ENCODE measurements at places on chromosomes 12 and 14.
A peak's percentile ranks its signal among the peaks of the same experiment; 100 is the strongest.

GRCh38 chr14:76194327-76194726 lies 42.6 kb downstream of the GPATCH2L start:
- no peak for DNase-seq

GRCh38 chr14:103131580-103131979 lies 8.3 kb downstream of the TNFAIP2 start:
- DNase-seq: no peak

GRCh38 chr12:47188576-47189441 lies 109.0 kb upstream of the AMIGO2 start:
- no peak for DNase-seq

- DNase-seq: peak; percentile 88
These were observed 41.4 kb upstream of the MANSC4 start for GRCh38 chr12:27821259-27821973.

DNA sequence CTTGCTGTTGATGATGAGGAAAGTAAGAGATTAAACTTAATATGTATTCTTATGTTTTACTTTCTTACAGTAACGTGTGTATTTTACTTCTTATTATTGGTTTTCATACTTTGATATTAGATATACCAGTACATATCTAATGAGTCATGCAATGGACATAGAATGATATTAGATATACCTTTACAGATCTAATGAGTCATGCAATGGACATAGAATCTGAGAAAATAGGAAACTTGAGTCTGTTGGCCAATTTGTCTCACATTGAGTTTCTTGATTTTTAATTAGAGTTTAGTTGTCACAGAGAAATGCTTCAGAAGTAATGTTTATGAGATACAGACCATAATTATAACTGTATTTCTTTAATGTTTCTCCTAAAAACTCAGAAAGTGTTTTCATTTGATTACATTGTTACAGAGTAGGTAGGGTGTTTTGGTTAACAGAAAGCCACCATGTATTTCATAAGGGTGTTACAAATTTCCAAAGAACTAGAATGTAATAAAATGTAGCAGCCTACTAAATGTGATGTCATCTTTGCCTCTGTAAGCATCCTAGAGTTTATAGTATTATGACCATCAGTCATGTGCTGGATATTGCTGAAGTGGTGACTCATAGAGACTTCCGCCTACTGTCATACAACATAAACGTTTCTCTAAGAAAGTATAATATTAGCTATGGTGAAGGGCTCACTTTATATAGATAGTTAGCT lies 3.0 kb downstream of the GAS2L3 start:
- no peak for DNase-seq

GRCh38 chr14:38000340-38000739 lies 207.4 kb upstream of the SSTR1 start:
- no peak for DNase-seq

DNA sequence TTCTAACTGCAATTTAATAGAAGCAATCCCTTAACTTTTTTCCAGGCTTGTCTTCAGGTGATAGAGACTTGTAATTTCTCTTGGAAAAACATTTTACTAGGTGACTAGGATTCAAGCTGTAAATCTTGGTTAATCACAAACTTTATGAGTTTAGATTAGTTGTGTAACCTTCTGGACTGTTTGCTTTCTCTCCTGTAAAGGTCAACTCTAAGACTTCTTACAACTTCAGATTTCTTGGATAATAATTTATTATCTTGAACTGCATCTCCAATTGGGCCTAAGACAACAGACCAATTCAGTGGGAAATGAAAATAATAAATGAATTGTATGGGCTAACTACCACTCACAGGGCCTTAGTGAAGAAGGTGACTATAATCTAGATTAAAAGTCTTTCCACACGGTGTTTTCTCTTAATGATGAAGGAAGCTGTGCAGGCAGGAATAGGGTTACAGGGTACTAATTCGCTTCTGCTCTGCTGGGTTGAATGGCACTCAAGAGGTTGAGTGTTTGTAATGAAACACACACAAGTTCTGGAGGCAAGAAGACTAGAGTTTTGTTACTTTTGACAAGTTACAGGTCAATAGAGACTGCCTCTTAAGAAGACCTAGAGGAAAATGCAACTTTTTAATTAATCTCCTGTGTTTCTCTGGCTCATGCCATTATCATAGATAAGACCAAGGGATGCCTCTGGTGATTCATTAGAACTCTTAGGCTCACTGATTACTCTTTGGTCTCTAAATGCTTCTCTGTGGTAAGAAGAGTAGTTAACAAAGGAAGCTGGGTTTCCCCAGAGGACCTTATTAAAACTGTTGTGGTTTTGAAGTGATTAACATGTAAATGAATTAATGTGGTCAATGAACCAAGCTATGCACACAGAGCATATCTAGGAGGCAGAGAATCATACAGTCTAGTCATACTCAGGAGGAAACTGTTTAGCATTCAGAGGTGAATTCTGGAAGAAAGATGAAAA lies 30.0 kb upstream of the OR4E1 start:
- peak; percentile 44 for DNase-seq

DNA sequence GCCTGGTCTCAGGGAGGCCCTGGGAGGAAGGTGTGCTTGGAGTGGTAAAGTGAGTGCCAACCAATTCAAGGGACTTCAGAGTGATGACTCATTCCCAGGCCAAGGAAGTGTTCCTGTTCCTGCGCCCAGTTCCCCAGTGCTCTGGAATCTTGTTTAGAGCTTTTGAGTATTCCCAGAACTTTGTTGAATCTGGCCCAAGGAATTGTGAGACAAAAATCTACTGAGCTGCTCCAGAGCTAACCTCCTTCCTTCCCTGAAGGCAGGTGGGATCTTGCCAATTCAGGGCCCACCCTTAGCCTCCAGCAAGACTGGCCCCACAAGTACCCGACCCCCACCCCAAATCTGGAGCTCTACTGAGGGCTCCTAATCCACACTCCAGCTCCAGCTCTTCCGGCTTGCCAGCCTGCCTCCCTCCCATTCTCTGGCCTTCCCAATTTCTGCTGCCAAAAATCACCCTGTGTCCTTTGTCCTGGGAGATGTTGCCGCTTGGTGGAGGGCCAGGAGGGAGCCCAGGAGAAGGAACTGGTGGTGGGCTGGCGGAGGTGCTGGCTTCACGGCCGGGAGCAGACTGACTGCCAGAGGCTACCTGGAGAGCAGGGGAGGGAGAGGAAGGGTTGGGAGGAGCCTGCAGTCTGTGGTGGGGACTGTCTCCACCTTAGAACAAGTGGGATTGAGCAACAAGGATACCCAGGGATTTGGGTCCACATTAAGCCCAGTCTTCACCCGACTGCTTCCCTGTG lies 2.0 kb upstream of the ATN1 start:
- DNase-seq: peak; percentile 83

DNA sequence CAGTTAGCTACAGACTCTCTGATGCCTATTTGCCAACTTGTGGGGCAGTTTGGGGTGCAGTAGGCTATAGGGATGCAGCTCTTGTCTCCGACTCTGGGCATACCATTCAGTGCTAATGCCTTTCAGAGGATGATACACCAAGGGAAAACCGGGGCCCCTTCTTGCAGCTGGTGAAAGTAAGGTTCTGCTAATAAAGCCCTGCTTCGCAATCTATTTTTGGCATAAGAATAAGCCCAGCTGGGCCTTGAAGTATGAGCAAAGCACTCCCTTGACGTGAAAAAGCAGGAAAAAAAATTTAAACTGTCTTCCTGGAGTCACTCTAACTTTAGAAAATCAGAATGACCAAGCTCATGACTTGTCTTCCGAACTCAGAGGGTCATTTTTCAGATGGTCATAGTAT lies 124.1 kb upstream of the RBM19 start:
- no peak for DNase-seq

GRCh38 chr14:60204843-60205774 lies 39.9 kb upstream of the DHRS7 start:
- peak; percentile 41 for DNase-seq

DNA sequence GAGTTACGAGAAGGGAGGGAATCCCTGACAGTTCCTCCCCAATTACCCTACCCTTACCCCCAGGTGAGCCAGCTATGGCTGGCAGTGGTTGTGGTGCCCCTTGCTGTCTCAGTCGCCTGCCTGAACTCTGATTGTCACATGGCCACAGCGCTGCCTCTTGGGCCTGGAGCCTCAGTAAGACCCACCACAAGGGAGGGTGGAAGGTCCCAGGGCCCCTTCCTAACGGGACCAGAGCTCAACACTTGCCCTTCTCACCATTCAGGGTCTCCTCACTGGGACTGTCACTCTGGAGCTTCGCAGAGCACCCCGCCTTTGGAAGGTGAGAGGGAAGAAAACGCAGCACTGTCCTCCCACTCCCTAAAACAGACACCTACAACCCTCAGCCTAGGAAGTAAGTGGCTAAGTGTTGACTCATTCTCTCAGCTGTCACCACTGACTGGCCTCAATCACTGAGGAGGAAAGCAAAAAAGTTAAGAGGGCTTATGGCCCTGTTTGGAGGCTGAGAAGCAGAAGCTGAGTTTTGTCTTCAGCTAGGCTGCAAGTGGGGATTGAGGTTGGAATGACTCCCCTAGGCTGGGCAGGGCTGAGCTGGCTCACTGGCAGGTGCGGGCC lies 1.0 kb downstream of the TMEM253 start:
- DNase-seq: no peak

DNA sequence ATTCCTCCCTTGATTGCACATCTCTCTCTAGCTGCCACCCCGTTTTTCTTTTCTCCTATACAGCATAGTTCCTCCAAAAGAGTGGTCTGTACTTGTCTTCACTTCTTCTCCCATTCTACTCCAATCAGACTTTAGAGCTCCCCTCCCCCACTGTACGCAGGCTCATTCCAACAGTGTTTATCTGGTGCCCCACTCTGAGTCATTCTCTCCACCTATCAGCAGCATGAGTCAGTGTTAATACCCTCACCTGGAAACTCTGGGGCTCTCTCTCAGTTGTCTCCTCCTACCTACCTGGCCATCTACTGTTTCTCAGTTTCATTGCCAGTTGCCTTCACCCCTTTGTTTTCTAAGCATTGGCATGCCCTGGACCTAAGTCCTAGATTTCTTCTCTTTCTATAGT lies 175.1 kb upstream of the ARHGAP5 start:
- DNase-seq: no peak

DNA sequence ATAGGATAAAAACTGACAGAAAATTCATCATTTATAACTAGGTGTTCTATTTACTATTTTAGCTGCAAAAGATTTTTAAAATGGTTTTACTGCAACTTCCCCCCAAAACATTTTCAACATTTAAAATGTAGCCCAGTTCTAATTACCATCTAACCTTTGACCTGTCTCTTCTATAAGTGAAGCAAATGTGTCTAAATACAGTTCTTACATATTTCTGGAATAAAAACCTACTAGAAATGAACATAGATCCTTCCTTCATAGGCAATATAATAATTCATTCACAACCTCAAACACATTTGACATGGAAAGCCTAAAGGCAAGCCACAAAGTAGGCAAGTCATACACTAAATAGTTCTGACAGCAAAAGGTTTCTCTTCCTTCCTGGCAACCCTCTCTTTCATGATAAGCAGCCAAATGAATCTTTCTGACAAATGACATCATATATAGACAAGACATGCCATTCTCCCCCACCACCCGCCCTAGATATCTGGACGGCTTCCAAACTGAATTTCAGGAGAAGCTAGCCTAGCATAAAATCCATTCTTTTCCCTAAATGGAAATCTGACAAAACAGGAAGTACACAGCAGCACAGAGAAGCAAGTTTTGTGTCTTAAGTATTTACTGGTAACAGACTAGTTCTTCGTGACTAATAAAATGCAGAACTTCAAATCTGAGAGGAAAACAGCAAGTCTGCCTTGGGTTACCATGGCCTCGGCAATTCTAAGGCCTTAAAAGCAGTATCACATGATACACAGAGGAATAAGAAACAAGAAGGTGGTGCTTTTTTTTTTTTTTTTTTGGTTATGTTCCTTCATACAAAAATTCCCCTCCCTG lies 17.2 kb upstream of the ARID4A start:
- DNase-seq: peak; percentile 75

DNA sequence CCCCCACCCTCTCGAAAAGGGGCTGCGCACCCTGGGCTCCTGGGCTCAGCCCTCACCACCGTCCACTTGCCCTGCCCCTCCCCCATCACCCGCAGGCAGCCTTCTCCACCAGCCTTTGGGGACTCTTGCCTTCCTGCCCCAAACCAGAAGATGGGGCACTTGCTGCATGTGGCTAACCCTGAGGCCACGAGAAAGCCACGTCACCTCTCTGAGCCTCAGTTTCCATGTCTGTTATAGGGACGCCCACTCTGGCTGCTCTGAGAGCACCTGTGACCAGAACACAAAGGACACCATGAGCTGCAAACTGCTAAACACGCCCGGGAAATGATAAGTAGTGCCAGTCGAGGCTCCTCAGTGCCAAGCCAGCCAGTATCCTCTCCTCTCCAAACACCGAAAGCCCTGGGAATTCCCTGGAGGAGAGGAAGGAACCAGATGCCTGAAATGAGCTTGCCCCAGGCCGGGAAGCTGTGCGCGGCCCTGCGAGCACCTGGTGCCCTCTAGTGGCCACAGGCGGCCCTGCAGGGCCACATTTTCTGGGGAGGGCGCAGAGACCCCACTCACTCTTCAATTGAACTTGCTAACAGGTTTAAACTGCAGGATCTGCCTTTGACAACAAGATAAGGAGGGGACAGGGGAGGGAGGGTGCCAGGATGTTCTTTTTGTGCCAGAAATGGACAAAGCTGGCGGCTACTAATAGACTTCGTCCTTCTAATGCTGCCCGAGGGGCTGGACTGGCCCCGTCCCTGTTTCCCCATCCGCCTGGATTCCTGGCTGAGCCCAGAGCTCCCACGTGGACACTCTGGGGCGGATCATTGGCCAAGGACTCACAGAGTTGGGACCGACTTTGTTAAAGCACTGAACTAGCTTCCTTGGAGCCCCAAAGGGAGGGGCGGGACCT lies 10.2 kb upstream of the SERPINA9 start:
- DNase-seq: peak; percentile 85

- DNase-seq: no peak
These were observed 120.7 kb downstream of the HECTD4 start for GRCh38 chr12:112261559-112261958.

DNA sequence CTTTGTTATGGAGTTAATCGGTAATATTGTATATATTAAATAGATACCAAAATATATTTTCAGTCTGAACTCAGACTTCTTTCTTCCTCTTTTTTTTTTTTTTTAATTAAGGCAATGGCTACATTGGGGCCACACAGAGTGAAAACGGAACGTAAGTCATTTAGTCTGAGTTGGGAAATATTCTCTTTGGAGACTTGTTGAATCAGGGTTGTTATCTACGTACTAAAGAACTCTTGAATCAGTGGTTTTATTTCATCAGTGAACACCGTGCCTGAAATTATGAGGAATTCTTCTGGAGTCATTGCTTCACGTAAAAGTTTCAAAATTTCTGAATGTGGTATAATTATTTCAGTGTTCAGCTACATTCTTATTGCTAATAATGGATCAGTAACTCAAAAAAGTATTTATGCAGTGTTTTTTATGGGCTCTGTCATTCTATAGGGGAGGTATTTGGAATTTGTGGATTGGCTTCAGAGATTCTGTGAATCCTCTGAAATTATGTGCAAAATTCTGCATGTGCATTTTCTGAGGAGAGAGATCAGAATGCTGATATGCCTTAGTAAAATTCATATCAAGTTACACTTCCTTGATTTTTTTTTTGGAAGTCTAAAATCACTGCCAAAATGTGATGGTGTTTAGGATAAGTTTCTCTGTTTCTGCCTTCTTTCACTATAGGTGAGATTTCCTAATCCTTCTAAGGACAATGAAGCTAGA lies 39.6 kb downstream of the BRMS1L start:
- no peak for DNase-seq
